Esophagus squamous epithelium (tissue), 5 donors: ENCODE measurements at places on chromosomes 5 and 9.

GRCh38 chr5:154095904-154096303, 57.1 kb downstream of the MFAP3 start:
- DNase-seq, result no peak

- DNase-seq, result no peak
Observed at GRCh38 chr5:132425009-132425937, 55.8 kb downstream of the SLC22A5 start.

- no peak for DNase-seq
Observed at GRCh38 chr9:3205421-3206095, 320.2 kb downstream of the RFX3 start.

DNA sequence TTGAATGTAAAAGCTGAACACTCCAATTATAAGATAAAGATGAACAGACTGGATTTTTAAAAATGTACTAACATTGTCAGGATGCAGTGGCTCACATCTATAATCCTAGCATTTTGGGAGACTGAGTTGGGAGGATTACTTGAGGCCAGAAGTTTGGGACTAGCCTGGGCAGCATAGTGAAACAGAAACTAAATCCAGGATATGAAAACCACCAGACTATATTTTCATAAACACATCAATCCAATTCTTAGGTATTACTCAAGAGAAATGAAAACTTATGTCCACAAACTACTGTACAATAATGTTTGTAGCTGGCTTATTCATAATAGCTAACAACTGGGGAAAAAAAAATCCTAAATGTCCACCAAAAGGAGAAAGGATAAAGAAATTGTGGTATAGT, 26.8 kb upstream of the NAA35 start:
- DNase-seq, result no peak
